ENCODE measurements at places on chromosomes 2 and 18.
A peak's percentile ranks its signal among the peaks of the same experiment; 100 is the strongest.

DNA sequence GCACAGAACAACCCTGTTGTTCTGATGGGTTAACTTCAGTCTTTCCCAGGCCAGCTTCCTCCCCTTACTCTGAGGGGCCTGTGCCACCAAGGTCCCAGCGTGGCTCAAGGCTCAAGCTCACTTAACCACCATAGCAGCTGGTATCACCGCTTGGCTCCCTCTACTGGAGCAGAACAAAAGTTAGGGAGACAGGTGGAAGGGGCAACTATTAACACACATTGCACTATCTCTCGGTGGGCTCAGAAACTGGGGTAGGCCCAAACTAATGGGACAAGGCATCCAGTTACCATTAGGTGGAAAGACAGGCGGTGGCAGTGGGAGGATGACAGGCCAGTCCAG, 88.7 kb upstream of the ATL2 start:
- peak; percentile 19 for DNase-seq

- DNase-seq: no peak
Observed at GRCh38 chr2:239806758-239807434, 218.2 kb downstream of the NDUFA10 start.

GRCh38 chr2:20855456-20855855, 32.6 kb upstream of the LDAH start:
- no peak for DNase-seq

- no peak for DNase-seq
Observed at GRCh38 chr2:126790987-126791780, 107.5 kb upstream of the TEX51 start.

DNA sequence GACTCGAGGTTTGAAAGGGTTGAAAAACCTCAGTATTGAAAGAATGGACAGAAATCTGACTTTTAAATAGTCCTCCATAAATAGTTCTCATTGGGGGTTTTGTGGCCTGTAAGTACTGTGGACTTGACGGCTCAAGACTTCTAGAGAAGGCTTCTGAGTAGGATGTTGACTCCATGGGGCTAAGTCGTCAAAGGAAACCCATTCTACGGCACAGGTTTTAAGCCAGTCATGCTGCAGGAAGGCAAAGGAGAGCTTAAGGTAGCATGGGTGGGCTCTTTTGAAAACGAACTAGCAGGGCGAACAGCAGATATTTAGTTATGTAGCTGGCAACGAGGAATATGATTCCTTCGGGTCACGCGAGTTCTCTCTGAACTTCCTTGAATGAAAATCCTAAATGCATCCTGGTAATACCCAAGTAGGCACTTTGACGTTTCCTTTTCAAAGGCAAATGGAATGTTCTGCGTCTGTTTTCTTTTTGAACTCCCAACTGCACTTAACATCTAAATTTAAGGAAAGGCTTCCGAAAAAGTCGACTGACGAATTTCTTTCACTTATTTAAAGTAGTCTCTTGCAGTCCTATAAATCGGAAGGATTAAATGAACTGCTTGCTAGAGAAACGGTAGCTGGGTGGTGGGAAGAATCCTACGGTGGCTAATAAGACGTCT, 1.1 kb upstream of the NEDD4L start:
- DNase-seq: no peak

- no peak for DNase-seq
Observed at GRCh38 chr2:203040966-203041521, 26.4 kb downstream of the NBEAL1 start.

DNA sequence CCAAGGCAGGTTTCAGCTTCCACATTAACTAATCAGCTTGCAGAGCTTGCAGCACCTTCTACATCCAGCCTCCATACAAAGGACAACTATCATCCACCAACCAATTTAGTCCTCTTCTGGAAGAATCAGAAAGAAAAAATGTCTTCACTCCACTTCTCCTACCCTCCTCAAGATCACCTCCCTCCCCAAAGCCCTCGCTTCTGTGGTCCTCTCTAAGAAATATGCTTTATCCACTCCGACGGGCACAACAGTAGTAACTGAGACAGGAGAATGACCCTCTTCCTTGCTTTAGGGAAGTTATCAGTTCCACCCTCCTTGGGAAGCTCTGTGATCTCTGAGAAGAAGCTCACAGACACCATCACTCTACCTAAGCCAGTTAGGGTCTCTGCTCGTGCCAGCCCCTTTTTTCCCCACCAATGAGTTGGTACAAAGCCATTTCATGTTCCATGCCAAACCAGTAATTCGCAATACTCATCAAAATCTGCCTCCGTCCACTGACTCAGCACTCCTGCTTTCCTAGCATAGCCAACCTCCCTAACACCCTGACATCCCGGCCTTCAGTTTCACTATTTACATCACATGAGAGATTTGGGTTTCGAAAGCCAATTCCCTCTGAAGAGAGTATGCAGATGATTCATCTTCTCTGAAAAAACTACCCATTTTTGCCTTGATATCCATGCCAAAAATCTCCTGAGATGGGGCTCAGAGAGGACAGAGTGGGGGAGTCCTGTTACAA, 114.1 kb upstream of the PKDCC start:
- DNase-seq: peak; percentile 71

- DNase-seq: peak; percentile 9
Observed at GRCh38 chr2:17148407-17149145, 369.7 kb downstream of the RAD51AP2 start.

DNA sequence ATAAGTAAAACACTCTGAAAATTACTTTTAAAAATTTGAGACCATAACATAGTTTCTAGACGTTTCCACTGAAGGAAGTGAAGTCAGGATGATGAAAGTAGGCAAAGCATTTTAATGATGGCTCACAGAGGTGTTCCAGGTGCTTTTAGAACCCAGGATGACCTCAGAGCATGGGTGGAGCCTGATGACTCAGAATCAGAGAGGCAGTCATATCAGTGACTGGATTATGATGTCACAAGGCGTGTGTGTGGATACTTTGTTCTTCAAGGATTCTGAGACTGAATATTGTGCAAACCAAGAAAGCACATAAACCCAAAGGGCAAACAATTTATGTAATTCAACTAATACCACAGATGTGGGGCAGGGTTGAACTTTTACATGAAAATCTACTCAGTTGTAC, 208.0 kb upstream of the FBXO11 start:
- no peak for DNase-seq

DNA sequence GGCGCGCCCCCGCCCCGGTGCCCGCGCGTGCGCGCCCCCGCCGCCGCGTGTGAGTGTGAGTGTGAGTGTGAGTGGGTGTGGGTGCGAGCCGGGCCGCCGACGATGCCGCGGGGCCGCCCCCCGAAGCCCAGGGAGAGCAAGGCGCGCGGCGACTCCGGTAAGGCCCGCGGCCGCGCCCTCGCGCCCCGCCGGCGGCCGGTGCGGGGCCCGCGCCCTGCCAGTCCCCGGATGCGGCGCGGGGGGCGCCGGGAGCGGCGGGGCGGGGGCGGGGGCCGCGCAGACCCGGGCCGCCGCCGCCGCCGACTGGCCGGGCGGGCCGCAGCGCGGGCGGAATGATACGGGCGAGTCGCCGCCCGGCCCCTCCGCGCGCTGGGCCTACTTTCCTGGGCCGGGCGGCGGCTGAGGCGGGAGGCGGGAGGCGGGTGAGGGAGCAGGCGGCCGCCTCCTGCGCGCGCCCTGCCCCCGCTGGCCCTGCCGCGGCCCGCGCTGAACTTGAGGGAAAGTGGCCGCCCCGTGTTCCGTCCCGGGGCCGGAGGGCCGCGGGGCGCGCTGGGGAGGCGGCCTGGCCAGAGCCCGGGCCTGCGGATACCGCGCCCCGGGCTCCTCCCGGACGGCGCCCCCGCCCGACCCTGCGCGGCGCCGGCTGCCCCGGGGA, at the start of gene ZNF236:
TSS of gene ZNF236 (plus strand) at position 52 of the 655 bp plus-strand sequence. CDS start at position 103, 51 bp downstream.
- DNase-seq: peak; percentile 84

- no peak for DNase-seq
Observed at GRCh38 chr2:158761621-158762020, 33.5 kb upstream of the DAPL1 start.

GRCh38 chr18:50008306-50008705, 186.6 kb downstream of the MYO5B start:
- no peak for DNase-seq

DNA sequence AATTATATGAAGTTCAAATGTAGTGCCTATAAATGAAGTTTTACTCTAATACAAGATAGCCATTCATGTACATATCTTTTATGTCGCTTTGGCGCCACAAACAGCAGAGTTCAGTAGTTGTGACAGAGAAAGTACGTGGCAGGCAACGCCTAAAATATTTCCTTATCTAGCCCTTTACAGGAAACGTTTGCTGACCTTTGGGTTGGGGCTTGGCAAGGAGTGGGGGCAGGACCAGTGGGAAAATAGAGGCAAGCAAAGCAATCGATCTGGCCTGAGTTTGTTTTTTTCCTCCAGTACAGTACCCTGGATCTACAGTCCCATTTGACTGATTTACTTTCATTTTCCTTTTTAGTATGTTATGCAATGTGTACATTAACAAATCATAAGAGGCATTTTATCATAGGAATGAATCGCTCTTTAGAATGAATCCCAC, 13.1 kb downstream of the CCDC68 start:
- no peak for DNase-seq

DNA sequence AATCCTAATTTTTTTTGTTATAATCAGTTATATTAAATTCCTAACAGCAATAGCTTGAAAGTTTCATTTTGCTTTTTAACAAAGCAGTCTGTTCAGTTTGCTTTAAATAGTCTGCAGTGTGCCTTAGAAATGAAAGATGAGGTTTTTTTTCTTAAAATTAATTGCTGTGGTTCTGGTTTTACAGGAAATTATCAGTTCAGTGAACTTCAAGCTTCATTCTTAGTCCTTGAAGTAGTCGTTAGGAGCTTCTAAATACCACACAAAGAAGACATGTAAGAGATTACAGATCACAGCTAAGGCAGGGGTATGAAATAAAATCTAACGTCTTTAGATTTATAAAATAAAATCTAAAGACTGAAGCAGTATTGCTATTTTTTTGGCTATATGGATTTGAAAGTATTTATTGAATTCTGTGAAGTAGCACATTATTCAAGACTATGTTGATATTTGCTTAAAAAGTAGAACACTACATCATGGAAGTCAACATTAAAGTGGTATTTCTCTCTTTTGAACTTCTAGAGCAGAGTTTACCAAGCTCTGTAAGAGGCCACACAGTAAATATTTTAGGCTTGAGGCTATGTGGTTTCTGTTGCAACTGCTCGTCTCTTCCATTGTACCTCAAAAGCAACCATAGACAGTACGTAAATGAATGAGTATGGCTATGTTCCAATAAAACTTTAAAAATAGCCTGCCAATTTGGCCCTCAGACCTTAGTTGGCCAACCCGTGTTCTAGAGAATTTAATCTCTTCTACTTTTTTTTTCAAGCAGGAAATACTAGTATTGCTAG, 81.5 kb upstream of the STON1 start:
- no peak for DNase-seq

- DNase-seq: no peak
Observed at GRCh38 chr18:10030816-10031541, 117.2 kb downstream of the VAPA start.

GRCh38 chr2:202178346-202178958, 59.9 kb downstream of the SUMO1 start:
- DNase-seq: peak; percentile 55

- no peak for DNase-seq
Observed at GRCh38 chr2:39705638-39706037, 39.9 kb downstream of the TMEM178A start.

DNA sequence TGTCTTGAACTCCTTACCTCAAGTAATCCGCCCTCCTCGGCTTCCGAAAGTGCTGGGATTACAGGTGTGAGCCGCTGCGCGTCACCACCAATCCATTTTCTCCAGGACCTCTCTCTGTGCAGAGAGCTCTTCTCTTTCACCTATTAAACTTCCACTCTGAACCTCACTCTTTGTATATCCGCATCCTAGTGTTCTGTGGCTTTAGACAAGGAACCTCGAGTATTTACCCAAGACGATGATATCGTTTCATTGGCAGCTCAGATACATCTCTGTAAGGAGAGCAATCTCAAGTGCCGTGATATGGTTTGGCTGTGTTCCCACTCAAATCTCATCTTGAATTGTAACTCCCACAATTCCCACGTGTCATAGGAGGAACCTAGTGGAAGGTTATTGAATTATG, 15.1 kb upstream of the WDR33 start:
- DNase-seq: no peak

GRCh38 chr2:31469648-31470047, 55.1 kb upstream of the XDH start:
- no peak for DNase-seq

GRCh38 chr18:25250474-25250851, 101.5 kb downstream of the ZNF521 start:
- no peak for DNase-seq

All from hepatic stellate cell (primary cell).